ENCODE measurements at places on chromosomes 13 and 19.

GRCh38 chr13:79869326-79869725, 388.4 kb downstream of the NDFIP2 start:
- no peak for ATAC-seq

GRCh38 chr13:70191034-70191433, 82.8 kb upstream of the KLHL1 start:
- ATAC-seq: no peak

DNA sequence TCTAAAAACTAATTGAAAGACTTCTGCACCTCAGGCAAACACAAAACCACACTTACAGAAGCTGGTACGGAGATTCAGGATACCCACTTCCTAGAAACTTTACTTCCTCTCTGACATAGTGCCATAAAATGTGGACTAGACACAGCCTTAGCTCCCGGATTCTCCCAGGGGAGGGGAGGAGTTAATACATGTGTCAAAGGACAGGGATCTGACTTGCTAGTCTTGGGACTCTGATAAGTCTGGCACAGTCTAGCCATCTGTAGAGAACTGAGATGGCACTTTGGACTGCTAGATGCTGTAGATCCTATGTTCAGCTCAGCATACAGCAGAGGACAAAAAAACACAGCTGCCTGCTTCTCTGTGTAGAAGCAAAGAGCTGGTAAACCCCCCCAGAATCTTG, 769.8 kb upstream of the MIR17HG start:
- ATAC-seq: no peak

- peak; percentile 68 for ATAC-seq
These were observed 42.2 kb upstream of the HNRNPA1L2 start for GRCh38 chr13:52599848-52600603.

DNA sequence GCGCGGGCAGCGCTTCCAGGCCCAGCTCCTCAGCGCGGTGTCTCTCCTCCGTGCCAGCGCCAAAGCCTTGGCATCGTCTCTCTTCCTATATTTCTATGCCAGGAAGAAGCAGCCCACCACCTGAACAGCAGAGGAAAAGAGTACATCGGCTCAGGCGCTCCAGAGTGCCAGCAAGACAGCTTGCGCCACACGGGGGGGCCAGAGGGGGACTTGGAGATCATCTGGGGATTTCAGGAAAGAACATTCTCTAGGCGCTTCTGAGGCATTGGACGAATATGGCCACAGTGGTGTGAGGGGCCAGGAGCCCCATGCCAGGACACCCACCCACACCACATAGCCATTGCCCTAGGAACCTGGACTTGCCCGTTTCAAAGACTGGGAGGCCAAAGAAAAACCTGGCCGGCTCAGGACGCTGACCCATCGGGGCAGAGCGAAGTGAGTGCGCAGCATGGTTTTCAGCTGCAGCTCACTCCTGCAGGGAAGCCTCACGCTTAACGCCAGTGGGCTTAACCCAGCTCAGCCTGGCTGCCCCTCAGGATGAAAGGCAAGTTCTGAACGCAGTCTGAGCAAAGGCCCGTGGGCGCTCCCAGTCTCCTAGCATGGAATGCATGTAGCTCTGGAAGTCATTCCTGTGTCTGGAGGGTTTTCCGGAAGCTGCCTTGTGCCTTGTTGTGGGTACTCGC, 62.1 kb downstream of the GGACT start:
- ATAC-seq: no peak

GRCh38 chr13:19596960-19597361, 35.6 kb upstream of the TPTE2 start:
- no peak for ATAC-seq

DNA sequence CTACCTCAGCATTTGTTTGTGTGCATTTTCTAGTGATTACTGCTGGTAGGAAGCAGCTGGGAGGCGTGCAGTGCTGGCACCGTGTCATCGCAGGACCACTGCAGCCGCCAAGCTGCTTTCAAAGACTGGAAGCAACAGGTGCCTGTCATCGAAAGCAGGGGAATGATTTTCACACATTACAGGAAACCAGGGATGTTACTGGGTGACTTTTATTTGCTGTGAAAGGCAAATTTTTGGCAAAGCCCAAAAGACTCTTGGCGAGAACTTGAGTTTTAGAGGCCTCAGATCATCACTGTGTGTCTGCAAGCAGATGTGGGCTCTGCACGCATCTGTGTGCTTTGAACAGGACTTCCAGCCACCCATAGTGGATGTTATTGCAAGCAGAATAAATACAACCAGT, 176.4 kb downstream of the FLT1 start:
- no peak for ATAC-seq

DNA sequence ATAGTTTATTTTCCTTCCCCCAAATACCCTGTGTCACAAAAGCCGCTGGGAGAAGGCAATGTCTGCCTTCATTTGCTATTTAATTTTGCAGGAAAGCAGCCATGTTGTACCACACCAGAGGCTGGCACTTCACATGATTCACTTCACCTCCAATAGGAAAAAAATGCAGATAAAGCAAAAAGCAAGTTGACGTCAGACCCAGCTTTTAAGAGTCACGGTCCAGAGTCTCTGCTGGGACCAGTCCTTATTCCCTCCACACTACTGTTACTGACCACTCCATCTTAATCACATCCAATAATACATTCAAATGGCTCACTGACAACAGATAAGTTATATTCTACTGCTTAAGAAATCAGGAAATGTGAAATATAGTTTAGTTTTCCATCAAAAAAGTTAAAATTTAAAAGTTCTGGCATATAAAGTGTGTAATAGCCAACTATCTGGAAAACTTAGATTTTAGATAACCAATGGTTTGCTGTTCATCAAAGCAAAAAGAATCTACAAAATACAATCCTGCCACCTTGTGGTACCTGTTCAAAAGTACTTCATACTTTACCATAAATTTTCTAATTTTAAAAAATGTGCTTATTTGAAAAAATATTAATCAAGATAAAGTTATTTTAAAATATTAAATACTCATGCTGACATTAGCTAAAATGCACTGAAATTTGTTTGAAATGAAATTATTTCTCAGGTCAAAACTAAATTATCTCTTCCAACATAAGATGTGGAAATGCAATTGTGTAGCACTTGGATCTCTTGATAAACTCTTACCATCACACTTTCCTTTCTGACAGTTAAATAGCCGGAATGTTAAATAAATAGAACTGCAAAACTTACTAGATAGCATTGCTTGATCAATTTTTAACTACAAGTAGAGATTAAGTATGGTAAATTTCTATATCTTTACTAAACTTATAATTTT, 97.3 kb downstream of the SERP2 start:
- no peak for ATAC-seq

- no peak for ATAC-seq
These were observed 5.2 kb downstream of the CTU1 start for GRCh38 chr19:51102991-51103390.

GRCh38 chr19:55116859-55117662, at the start of gene PPP1R12C:
Gene PPP1R12C, minus strand, starts transcription at chr19:55117637. Its CDS starts 94 bp downstream, at chr19:55117543.
- peak; percentile 8 for ATAC-seq

DNA sequence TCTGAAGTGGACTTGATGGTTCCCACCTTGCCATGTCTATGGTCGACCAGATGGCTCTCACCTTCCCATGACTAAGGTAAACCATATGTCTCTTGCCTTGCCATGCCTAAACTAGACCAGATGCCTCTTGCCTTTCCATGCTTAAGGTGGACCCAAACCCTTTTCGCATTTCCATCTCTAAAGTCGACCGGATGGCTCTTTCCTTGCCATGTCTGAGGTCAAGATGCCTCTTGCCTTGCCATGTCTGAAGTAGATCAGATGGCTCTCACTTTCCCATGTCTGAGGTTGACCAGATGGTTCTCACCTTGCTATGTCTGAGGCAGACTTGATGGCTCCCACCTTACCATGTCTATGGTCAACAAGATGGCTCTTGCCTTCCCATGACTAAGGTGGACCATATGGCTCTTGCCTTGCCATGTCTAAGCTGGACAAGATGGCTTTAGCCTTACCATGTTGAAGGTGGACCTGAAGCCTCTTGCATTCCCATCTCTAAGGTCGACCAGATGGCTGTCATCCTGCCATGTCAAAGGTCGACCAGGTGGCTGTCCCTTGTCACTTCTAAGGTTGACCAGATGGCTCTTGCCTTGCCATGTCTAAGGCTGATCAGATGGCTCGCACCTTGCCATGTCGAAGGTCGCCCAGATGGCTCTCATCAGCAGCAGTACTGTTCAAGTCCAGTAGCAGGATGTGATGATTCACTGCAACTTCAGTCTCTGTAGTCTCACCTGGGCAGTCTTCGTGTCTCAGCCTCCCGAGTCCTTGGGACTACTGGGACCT, 1439.4 kb downstream of the UQCRFS1 start:
- no peak for ATAC-seq

GRCh38 chr19:43599635-43600295, 3.4 kb downstream of the ZNF576 start:
- no peak for ATAC-seq

- ATAC-seq: peak; percentile 57
These were observed 23.2 kb upstream of the GPC5 start for GRCh38 chr13:91375116-91375729.

GRCh38 chr13:63163903-63164302, 1748.3 kb upstream of the PCDH20 start:
- no peak for ATAC-seq

- ATAC-seq: no peak
These were observed 361.9 kb upstream of the GPC6 start for GRCh38 chr13:92864584-92865284.

DNA sequence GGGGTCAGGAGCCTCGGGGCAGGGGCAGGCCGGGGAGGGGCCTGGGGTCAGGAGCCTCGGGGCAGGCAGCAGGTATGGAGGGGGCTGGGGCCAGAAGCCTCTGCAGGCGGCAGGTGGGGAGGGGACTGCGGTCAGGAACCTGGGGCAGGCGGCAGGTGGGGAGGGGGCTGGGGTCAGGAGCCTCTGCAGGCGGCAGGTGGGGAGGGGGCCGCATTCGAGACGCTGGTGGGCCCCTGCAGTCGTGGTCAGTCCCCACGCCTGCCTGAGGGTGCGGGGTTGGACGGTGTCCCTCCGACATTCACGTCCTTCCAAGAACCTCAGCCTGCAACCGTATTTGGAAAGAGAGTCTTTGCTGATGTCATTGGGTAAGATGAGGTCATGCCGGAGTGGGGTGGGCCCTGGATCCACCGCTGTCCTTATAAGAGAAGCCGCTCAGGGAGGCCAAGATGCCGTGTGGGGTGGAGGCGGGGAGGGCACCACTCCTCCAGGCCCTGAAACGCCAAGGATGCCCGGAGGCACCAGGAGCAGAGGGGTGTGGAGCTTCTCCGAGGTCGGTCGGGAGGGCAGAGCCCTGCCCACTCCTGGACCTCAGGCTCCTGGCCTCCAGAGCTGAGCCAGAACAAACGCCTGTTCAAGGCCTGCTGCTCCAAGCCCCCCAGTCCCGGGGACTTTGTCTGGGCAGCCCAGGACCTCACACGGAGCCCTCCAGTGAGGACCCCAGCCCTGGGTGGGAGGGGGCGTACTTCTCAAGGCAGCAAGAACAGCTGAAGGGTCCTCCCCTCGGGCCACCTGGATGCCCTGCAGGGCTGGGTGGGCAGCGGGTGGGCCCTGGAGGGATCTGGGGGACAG, 30.1 kb downstream of the PIP5K1C start:
- ATAC-seq: no peak

GRCh38 chr19:19568802-19569756, 31.0 kb downstream of the CILP2 start:
- peak; percentile 72 for ATAC-seq

DNA sequence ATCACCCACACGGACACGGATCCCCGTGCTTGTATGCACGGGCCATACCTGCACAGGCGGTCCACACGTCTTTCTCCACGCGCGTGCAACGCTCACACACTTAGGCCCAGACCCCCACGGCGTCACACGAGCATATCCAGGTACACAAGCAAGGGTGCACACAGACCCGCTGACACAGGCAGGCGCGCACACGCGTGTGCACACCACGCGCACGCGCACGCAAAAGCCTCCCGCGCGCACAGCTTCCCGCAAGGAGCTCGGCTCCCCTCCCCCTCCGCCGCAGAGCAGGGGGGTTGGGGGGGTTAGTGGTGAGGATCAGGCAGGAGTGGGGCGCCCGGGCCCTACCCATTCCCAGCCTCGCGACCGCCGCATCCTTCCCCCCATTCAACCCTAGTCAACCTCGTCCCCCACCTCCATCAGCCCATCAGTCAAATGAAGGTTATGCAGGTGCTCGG, 407 bp downstream of the RAB3A start:
- ATAC-seq: peak; percentile 3

DNA sequence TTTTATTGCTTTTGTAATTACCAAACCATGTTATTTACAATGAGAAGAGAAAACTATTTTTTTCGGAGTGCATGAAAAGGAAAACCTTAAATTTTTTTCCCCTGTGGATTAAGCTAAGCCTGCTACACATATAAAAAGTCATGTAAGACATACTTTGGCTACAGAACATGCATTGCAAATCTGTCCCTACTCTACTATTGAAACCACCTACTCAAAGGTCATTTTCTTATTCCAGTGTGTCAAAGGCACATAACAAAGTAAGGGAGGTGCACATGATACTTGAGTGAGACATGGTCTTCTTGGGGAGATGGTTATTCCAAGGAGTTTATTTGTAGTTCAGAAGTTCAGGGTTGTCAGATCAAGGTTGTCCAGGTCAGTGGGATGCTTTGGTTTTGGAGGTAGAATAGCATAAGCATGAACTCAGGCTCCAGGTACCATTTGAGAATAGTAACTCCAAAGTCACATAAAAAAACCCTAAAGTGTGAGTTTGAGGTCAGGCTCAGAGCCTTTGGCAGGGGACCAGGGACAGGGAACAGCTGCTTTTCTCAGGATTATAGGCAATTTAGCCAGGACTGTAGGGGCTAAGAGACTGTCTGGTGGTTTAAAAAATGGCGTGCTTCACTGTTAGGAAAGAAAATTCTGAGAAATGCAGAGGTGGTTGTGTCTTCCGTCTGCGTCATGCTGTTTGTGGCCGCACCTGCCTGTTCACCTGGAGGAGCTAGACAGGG, 15.4 kb downstream of the FARP1 start:
- no peak for ATAC-seq

- ATAC-seq: no peak
These were observed 185.3 kb downstream of the TBC1D4 start for GRCh38 chr13:75296641-75297040.

- peak; percentile 84 for ATAC-seq
These were observed 95.5 kb downstream of the ANKRD10 start for GRCh38 chr13:110819203-110820014.

DNA sequence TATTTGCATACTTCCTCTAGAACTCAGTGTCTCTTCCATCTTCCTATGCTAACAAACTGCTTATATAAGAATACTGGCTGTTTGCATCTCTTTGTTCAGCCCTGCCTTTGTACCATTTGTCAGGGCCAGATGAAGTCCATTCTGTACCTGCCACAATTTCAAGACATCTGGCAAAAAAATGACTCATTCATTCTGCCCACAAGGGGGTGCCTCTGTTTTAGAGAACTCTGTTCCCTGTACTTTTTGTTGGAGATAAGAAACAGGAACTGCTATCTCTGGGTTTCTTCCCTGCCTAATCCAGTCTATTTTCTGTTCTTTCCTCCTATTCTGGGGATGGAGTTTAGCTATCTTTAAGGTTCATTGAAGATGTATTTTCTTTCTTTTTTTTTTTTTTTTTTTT, 23.0 kb downstream of the ZNF568 start:
- ATAC-seq: no peak

- ATAC-seq: no peak
These were observed 12.5 kb downstream of the DOCK9 start for GRCh38 chr13:98965325-98965724.
